ENCODE measurements at places on chromosomes 16 and 17.

DNA sequence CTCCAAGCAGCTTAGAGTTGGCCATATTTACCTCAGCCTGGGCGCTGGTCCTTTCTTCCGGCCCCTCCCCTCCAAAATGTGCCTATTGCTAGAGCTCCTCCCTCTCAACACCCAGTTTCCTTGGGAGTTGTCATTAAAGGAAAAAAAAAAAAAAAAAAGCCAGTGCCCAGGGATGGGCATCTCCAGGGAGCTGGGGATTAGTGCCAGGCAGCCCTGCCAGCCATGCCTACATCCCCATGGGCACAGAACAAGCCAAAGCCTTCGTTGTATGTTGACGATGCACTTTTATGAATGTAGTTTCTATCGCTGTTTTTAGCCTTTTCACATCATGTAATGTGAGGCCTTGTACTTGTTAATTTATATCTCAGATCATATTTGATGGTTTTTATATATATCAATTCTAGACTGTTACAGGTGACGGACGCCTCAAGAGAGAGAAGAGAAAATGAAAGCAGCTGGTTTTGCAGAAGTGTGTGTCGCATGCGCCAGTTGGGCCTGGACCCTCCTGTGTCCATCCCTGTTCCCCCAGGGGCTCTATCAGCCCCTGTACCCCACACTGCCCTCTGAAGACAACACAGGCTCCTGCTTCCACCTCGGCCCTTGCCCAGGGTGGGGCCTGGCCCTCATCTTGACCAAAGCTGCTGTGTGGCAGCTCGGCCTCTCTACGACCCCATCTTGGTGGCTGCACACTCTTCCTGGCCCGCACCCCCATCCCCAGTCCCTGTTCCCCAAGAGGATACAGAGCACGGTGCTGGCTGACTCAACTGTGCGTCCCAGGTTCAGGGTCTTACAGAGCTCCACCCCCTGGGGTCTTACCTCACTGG lies 4.8 kb downstream of the LIMD2 start:
- DNase-seq, result no peak

DNA sequence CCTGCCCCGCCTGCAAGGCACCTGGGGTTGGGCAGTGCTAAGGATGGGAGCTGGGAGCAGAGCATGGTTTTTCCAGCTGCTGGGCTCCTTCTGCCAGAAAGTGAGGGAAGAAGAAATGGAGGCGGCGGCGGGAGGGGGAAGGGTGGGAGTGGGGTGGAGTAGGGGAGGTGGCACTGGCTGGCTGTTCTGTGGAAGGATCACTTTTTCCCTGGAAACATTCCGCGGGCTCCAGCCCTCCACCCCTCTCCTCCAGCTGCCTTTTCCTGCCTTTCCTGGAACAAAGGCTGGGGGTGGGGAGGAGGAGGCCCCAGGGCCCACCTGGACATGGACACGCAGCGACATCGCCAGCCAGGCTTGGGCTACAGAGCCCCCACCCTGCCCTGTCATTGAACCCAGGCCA lies 41.1 kb downstream of the CFAP20 start:
- no peak for DNase-seq

DNA sequence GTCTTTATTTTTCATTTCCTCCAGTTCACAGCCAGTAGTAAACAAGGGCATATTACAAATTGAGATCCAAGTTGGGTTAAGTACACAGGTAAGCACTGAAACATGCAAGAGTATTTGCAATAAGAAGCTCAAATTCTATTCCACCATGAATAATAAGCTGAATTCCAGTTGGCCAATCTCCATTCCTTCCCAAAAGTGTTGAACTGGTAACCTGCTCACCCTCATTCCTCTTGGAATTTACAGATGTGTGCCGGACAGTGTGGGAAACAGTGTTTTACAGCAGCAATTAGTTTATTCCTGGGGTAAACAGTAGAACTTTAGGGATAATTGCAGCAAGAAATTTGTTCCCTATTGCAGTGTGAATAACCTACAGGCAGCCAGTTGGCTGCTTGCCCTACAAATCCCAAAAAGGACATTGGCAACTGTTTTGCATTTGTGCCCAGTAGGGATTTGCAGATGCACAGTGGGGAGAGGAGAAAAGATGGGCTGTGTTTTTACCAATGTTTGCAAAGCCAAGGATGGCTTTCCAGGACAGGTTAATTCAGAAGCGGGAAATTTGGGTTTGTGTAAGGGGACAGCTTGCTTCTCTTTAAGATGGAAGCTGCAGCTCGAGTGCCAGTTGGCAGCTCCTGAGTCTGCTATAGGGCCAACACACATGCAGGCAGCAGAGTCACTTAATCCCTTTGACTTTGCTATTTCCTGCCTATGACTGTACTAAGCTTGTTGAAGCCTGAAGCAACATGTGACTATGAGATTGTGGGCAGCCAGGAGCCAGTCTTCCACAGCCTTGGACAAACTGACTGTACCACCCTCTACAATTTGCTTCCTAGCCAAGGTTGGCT lies 318.9 kb downstream of the MAP2K6 start:
- DNase-seq, result no peak

GRCh38 chr17:83083368-83084201 lies 4.2 kb downstream of the METRNL start:
- DNase-seq, result peak; percentile 30

GRCh38 chr16:74605746-74606520 lies 981 bp downstream of the GLG1 start:
- DNase-seq, result no peak

DNA sequence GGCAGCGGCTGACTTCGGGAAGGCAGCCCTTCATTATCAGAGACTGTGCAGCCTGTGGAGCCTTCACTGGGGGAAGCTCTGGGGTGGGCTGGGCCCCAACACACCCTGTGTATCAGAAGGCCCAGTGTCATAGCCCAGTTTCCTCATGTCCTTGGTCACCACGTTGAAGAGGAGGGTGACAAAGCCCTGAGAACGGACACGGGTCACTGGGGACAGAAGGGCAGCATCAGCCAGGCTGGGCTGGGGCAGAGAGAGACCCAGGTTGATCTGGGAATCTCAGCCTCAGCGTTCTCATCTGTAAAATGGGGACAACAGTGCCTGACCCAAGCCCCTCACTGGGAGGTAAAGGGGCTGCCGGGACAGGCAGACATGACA lies 19.3 kb downstream of the B9D1 start:
- DNase-seq, result no peak

DNA sequence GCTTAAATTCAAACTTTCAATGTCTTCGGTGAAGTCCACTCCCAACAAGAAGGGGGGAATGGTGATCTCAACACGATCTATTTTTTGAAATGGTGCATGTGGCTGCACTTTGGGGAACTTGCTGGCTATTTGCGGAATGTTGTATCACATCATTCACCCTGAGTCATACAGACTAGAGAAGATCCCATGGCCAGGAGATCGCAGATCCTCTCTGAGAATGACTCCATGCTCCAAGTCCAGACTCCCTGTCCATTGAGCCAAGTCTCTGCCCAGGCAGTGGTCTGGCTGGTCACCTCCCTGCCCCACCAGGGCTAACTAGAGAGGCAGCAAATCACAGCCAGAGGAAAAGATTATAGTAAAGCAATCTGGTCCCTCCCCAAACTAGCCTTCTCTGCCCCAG lies 120.6 kb downstream of the XYLT1 start:
- no peak for DNase-seq

GRCh38 chr16:73006026-73006425 lies 41.9 kb downstream of the ZFHX3 start:
- no peak for DNase-seq

DNA sequence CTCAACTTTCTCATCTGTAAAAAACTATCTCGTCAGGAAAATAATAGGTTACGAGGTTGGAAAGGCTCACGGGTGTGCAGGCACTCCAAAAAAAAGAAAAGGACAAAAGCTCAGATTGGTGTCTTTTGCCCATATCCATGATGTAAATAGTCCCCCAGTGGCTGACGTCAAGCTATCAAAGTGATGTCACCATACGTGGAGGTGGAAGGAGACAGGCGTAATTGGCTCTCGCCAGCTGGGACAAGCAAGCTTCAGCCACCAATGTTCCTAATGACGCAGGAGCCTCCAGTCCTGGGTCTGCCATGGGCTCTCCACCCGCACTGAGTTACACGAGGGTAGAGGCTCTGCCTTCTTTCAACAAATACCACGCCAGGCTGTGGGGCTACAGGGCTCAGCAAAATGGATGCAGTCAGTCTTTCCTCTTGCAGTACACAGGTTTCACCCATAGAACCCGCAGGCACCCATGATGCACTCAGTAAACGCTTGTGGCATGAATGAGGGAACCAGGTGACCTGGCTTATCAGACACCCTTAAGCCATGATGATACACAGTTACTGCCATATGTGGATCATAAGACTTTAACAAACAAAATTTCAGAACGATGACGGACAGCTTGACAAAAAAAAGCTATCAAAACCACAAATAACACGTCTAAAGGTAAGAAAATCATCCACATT lies 50.5 kb downstream of the COTL1 start:
- no peak for DNase-seq

GRCh38 chr16:50202926-50203624 lies 50.0 kb downstream of the TENT4B start:
- DNase-seq, result no peak

GRCh38 chr17:71213936-71214335 lies 906.9 kb upstream of the SOX9 start:
- DNase-seq, result no peak

- no peak for DNase-seq
Measured at GRCh38 chr17:48546924-48547807, 2.3 kb upstream of the HOXB2 start.

- no peak for DNase-seq
Measured at GRCh38 chr17:17433000-17433703, 43.6 kb upstream of the MED9 start.

- DNase-seq, result no peak
Measured at GRCh38 chr17:83194186-83194561, 114.8 kb downstream of the METRNL start.

- no peak for DNase-seq
Measured at GRCh38 chr16:79303959-79304387, 296.6 kb downstream of the MAF start.

GRCh38 chr16:74574146-74574545 lies 32.8 kb downstream of the GLG1 start:
- no peak for DNase-seq

DNA sequence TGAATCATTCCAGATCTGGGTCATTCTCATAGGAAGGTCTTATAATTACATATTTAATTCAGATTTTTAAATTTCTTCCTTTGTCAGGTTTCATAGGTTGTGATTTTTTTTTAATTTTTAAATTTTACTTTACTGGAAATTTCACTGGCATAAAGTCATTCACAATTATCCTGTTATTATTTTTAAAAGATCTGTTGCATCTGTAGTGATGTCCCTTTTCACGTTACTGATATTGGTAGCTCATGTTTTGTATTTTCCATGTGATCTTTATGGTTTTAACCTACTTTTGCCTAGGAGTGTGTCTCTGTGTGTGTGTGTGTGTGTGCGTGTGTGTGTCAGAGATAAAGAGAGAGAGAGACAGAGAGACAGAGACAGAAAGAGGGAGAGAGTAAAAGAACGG lies 216.6 kb upstream of the KCNJ16 start:
- no peak for DNase-seq

GRCh38 chr16:425740-426114 lies 278 bp downstream of the RAB11FIP3 start:
- no peak for DNase-seq

GRCh38 chr17:68822719-68823289 lies 132.4 kb downstream of the ABCA8 start:
- DNase-seq, result no peak

DNA sequence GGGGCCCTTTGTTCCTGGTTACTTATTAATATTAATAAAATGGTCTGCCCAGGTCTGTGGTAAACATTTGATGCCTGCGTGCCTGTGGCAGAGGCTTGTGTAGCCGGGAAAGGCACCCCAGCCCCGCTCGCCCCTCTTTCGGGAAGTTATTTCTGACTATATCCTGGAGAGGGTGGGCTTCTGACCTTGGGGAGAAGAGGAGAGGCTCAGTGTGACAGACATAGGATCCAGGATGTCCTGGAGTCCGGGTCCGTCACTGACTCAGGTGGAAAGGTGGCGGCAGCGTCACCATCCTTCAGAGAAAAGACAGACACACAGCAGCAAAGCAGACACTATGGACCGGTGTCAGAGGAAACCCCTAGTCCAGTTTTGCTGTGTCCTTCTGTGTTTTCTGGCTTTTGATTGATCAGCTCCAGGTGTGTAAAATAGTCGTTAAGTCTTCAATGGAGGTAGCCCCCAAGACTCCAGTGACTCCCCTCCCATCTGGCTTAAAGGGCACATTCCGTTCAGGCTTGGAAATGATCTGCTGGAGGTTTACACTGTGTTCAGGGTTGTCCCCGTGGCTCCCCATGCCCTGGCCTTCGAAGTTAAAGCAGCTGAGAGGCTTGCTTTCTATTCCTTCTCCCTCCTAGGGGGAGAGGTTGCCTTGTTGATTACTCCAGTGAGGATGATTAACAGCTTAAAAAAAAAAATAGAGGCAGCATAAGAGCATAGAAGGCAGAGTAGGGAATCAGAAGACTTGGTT lies 81.6 kb downstream of the CCDC182 start:
- no peak for DNase-seq
